ENCODE measurements at places on chromosomes 16 and 17. TPM values are rescaled to one million over a fixed set of nuclear protein-coding genes. Genes with fewer than 3 reads are reported as not detected.
A peak's percentile ranks its signal among the peaks of the same experiment; 100 is the strongest.

GRCh38 chr16:87696726-87697125, 69.1 kb downstream of the KLHDC4 start:
- ATAC-seq = no peak

DNA sequence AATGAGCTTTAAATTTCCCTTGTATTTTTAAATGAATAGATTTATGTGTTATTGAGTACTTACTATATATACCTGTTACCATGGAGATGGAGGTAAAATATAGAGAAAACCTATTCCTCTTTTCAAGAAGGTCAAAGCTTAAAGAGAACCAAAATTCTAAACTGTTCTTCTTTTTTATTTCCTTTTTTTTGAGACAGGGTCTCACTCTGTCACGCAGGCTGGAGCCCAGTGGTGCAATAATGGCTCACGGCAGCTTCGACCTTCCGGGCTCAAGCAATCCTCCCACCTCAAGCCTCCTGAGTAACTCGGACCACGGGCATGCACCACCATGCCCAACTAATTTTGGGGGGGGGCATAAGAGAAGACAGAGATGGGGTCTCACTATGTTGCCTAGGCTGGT, 25.0 kb upstream of the TMEM97 start:
- ATAC-seq = no peak

DNA sequence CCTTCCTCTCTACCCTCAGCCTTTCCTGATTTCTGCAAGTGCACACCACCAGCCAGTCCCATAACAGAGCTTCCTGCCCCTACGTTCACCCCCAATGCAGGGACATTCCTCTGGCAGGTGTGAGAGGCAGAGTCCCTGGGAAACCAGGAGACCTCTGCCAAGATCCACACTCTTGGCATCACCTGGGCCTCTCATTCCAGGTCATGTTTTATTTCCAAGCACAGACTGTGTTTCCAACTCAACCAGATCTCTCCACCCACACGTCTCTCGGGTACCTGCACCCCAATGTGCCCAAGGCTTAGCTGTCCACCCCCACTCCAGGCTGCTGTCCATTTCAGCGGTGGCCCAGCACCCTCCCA, 21.0 kb upstream of the PHB1 start:
- no peak for ATAC-seq

DNA sequence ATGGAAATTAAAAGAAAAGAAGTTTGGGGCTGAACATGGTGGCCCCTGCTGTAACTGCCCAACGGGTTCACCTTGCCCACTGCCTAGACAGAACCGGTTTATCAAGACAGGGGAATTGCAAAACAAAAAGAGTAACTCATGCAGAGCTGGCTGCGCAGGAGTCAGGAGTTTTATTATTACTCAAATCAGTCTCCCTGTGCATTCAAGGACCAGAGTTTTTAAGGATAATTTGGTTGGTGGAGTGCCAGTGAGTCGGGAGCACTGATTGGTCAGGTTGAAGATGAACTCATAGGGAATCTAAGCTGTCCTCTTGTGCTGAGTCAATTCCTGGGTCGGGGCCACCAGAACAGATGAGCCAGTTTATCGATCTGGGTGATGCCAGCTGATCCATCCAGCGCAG, 4.4 kb upstream of the SCPEP1 start:
- no peak for ATAC-seq

GRCh38 chr17:78784352-78784751, 2.3 kb upstream of the CYTH1 start:
- ATAC-seq = no peak

GRCh38 chr17:37461668-37462067, 28.0 kb upstream of the DUSP14 start:
- ATAC-seq = no peak

GRCh38 chr17:16091773-16092172, 92.1 kb downstream of the TTC19 start:
- no peak for ATAC-seq

DNA sequence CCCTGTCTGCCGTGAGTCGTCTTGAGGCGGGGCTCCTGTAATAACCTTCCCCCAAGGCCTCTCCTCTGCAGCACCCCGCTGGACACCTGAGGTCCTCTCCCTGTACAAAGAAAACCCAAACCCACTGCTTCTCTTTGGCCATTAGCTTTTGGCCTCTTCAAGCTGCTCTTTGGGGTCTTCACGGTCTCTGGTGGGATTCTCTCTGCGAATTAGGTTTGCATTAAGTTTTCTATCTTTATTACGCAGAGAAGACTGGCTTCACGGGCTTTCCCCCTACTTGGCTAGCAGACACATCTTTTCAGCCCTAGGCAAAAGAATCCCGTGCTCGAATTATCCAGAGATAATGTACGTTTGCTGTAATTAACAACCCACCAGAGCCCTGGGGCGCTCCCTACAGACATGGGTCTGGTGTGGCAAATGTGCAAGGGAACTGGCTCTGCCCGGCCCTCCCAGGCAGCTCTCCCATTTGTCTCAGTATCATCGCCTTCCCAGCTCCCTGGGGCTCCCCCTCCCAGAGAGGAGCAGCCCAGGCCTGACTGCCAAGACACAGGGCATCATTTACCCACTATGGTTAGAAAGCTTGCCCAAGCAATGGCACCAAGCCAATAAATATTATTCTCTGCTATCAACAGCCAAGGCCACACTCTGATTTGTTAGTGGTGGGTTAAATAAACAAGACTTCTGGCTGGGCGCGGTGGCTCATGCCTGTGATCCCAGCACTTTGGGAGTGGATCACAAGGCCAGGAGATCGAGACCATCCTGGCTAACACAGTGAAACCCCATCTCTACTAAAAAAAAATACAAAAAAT, 24.7 kb upstream of the KLHDC4 start:
- peak; percentile 87 for ATAC-seq

GRCh38 chr17:41417576-41418015, 6.8 kb downstream of the KRT37 start:
- no peak for ATAC-seq

GRCh38 chr16:20318437-20318836, 8.9 kb downstream of the GP2 start:
- no peak for ATAC-seq

- no peak for ATAC-seq
Observed at GRCh38 chr17:39831588-39831987, 32.5 kb downstream of the IKZF3 start.

DNA sequence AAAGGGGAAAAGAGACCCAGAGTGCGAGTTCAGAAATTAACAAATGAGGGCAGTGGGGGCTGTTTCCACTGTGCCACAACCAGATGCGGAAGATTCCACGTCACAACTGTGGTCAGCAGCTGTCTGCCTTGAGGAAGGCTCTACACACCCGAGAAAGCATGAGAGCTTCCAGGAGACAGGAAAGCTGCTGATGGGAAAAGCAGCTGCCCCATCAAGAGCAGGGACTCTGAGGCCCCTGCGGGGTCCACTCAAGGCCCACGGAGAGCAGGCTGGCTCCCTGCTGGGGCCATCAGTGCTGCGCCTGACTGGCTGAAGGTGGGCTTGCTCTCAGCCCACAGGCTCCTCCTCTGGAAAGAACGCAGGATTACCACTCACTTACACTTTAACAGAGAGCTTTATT, 14.8 kb upstream of the TRAP1 start:
- no peak for ATAC-seq

GRCh38 chr17:80790021-80790765, 201.4 kb upstream of the CHMP6 start:
- ATAC-seq = no peak

GRCh38 chr16:88740727-88741055, 34.4 kb downstream of the CTU2 start:
- no peak for ATAC-seq

GRCh38 chr17:41548844-41549595, 20.9 kb upstream of the KRT19 start:
- ATAC-seq = peak; percentile 88

- no peak for ATAC-seq
Observed at GRCh38 chr16:46763147-46763546, 15.0 kb upstream of the MYLK3 start.

Gene KRTAP4-9
- not detected for total RNA-seq

Gene SKAP1
- not detected for total RNA-seq

Gene HCRT
- not detected for total RNA-seq

Gene KIFC3
- 37.7 TPM for total RNA-seq

Gene ST6GALNAC1
- total RNA-seq = 3.6 TPM

Gene ITGAL
- 4.2 TPM for total RNA-seq
